CD4-positive, alpha-beta T cell (primary cell): ENCODE measurements at places on chromosomes 11 and 22.

DNA sequence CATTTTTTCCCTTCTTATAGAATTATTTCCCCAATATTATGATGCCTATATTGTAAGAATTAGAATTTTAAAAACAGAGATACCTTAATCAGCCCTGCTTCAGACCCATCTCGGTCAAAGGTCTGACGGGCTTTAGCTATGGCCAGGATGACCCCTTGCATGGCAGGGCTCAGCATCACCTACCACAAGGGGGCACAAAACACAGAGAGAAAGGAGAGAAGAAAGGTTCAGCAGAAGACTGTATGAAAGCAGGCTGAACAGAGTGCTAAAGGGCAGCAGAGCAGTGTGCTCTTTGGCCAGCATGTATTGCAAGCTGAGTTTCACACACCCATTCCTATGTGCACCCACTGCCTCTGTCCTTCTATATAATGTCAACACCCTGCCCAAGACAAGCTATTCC, 26.8 kb downstream of the CLDN25 start:
- DNase-seq: no peak
- no peaks in the 10 kb centered on the region for H3K4me1 ChIP-seq
- H3K27me3 ChIP-seq: no peaks in the 10 kb centered on the region
- H3K36me3 ChIP-seq: peaks cover 29% of the 10 kb centered on the region
- no peak overlapping the region for H3K4me3 ChIP-seq

DNA sequence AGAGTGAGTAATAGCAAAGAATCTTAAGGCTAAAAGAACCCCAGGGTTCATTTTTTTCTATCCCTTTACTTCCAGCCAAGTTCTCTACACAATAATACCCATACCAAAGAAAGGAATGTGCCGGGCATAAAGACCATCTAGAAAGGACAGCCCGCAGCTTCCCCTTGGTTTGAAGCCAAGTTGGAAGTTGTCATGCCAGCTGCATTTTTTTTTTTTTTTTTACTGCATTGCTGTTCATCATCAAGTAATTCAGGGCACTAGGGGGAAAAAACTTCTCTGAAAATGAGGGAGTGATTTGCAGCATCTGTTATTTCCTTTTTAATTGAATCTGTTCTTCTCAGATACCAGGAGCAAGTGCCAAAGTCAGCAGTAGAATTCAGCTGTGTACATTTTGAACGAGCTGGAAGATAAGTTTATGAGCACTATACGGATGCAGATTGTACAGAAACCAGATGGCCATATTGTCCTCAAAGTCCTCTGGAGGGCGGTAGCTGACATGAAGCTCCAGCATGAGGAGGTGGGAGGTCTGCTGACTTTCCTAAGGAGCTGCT, 56.4 kb downstream of the UBASH3B start:
- no peak overlapping the region for H3K27ac ChIP-seq
- H3K4me1 ChIP-seq: peaks cover 35% of the 10 kb centered on the region
- H3K27me3 ChIP-seq: no peaks in the 10 kb centered on the region

GRCh38 chr22:39138357-39138997, 14.0 kb downstream of the CBX7 start:
- H3K4me3 ChIP-seq: no peak overlapping the region
- no peak overlapping the region for H3K27ac ChIP-seq
- peaks cover 4% of the 10 kb centered on the region for H3K4me1 ChIP-seq
- DNase-seq: no peak

- H3K27ac ChIP-seq: no peak overlapping the region
- no peak overlapping the region for H3K4me3 ChIP-seq
- H3K4me1 ChIP-seq: no peaks in the 10 kb centered on the region
- no peaks in the 10 kb centered on the region for H3K36me3 ChIP-seq
Measured at GRCh38 chr11:5348551-5349194, 2.6 kb upstream of the OR51B6 start.

- H3K27ac ChIP-seq: no peak overlapping the region
- H3K4me1 ChIP-seq: no peaks in the 10 kb centered on the region
- no peaks in the 10 kb centered on the region for H3K27me3 ChIP-seq
- no peak overlapping the region for H3K4me3 ChIP-seq
- DNase-seq: no peak
Measured at GRCh38 chr11:120819003-120819402, 204.9 kb upstream of the TBCEL start.

DNA sequence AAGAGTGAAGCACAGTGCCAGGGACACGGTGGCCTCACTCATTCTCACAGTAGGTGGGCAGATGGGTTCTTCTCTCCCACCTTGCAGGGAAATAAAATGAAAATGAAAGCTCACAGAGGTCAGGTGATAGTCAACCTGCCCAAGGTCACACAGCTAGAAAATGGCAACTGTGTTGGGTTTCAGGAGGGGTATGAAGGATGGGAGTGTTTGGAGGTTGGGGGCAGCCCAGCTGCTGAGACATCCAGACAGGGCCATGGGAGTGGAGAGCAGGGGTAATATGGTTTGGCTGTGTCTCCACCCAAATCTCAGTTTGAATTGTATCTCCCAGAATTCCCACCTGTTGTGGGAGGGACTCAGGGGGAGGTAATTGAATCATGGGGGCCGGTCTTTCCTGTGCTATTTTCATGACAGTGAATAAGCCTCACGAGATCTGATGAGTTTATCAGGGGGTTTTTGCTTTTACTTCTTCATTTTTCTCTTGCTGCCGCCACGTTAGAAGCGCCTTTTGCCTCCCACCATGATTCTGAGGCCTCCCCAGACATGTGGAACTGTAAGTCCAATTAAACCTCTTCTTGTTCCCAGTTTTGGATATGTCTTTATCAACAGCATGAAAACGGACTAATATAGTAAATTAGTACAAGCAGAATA, 247.0 kb downstream of the TENM4 start:
- no peaks in the 10 kb centered on the region for H3K4me1 ChIP-seq
- no peaks in the 10 kb centered on the region for H3K27me3 ChIP-seq
- no peaks in the 10 kb centered on the region for H3K36me3 ChIP-seq
- no peak overlapping the region for H3K27ac ChIP-seq

- H3K4me3 ChIP-seq: no peak overlapping the region
- H3K4me1 ChIP-seq: no peaks in the 10 kb centered on the region
- H3K36me3 ChIP-seq: no peaks in the 10 kb centered on the region
- H3K27me3 ChIP-seq: no peaks in the 10 kb centered on the region
- no peak for DNase-seq
Measured at GRCh38 chr11:100930185-100930778, 199.3 kb downstream of the PGR start.

- no peak overlapping the region for H3K27ac ChIP-seq
- no peaks in the 10 kb centered on the region for H3K27me3 ChIP-seq
- no peaks in the 10 kb centered on the region for H3K36me3 ChIP-seq
- H3K4me3 ChIP-seq: no peak overlapping the region
- DNase-seq: no peak
- H3K4me1 ChIP-seq: no peaks in the 10 kb centered on the region
Measured at GRCh38 chr11:108551651-108552462, 41.7 kb downstream of the EXPH5 start.

- H3K36me3 ChIP-seq: peaks cover 72% of the 10 kb centered on the region
- no peak overlapping the region for H3K27ac ChIP-seq
Measured at GRCh38 chr11:71501071-71501985, 25.7 kb upstream of the KRTAP5-7 start.

DNA sequence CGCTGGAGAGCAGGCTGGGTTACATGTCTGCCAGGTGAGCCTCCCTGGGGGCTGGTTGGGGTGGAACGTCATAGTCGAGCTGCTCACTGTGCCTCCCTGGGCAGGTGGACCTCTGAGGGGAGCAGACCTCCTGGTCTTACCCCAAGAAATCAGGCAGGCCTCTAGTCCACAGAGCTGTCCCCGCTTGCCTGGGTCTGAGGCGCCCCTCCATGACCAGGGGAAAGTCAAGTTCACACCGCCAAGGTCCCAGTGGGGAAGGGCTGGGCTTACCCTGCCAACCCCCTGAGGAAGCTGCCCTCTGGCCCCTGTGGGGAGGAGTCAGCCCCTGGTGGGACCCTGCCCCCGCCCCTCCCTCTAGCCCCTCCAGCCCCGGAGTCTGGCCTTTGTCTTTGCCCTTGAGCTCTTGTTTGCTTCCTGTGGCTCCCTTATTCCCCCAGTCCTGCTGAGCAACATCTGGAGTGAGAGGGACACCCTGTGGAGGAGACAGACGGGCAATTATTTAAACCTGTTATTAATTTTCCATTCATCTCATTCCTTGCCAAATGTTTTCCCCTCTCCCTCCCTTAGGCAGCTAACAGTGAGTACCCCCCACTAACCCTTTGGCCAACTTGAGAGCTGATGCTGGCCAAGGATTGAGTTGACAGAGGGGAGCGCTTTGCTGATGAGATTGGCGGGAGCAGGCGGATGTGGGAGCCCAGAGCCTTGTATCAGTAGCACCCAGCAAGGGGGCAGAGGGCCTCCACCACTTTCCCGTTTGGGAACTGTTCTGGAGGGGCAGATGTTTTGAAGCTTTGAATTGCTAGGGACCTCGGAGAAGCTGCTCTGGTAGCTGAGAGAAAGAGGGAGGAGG, 83.4 kb downstream of the CEP164 start:
- no peaks in the 10 kb centered on the region for H3K27me3 ChIP-seq
- H3K4me3 ChIP-seq: no peak overlapping the region
- H3K36me3 ChIP-seq: peaks cover 26% of the 10 kb centered on the region
- no peak overlapping the region for H3K27ac ChIP-seq
- no peaks in the 10 kb centered on the region for H3K4me1 ChIP-seq

DNA sequence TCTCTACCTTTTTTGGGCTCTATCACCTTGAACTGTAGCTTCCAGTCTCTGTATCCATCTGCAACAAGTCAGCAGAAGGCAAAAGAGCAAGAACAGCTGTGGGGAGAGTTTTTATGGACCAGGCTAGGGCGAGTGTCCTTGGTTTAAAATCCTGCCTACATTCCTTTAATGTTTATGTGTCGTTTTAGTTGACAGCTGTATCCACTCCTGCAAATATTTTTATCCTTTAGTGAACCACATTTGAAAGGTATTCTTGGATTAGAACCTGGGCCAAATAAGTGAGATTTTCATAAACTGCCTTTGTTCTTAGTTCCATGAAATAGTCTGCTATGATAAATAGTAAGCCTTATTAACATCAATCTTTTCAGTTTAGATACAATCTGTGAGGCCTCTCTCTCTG, 712.2 kb downstream of the ETS1 start:
- no peak overlapping the region for H3K27ac ChIP-seq
- H3K36me3 ChIP-seq: no peaks in the 10 kb centered on the region
- H3K4me3 ChIP-seq: no peak overlapping the region
- DNase-seq: no peak
- no peaks in the 10 kb centered on the region for H3K4me1 ChIP-seq

DNA sequence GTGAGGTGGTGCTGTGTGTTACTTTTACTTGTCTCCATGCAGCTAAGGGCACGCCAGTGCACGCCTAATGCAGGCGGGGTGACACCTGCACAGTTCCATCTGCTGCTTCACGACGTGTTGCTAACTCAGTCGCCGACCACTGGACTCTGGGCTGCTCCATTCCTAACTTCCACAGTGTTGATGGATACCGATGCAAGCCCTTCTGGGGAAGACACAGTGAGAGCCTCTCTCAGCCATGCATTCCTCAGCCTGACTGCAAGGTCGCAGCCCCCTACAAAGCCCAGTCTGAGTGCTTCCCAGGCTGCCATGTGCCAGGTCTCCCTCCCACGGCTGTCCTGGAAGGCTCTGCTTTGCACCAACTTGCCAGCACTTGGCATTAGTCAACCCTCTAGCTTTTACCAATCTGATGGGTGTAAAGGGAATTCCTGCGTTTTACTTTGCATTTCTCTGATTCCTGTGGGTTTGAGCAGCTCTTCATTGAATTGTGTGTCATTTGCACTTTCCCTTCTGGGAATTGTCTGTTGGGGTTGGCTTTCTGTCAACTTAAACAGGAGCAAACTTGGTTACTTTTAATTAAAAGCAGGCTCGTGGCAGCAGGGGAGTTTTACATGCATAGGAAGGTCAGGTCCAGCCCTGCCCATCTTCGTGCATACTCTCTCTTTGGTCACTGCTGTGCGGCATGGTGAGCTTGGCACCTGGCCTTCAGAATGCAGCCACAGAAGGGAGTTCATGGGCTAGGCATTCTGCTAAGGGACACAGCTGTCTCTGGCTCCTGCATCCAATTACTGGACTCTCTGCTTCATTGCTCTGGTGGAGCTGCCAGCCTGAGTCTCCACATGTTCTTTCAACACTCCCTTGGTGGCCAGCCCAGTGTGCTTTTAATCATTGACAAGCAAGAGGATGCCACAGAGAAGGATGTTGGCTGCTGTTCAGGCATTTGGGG, 34.6 kb upstream of the SHANK2 start:
- no peak for DNase-seq
- no peak overlapping the region for H3K4me3 ChIP-seq
- no peaks in the 10 kb centered on the region for H3K36me3 ChIP-seq

DNA sequence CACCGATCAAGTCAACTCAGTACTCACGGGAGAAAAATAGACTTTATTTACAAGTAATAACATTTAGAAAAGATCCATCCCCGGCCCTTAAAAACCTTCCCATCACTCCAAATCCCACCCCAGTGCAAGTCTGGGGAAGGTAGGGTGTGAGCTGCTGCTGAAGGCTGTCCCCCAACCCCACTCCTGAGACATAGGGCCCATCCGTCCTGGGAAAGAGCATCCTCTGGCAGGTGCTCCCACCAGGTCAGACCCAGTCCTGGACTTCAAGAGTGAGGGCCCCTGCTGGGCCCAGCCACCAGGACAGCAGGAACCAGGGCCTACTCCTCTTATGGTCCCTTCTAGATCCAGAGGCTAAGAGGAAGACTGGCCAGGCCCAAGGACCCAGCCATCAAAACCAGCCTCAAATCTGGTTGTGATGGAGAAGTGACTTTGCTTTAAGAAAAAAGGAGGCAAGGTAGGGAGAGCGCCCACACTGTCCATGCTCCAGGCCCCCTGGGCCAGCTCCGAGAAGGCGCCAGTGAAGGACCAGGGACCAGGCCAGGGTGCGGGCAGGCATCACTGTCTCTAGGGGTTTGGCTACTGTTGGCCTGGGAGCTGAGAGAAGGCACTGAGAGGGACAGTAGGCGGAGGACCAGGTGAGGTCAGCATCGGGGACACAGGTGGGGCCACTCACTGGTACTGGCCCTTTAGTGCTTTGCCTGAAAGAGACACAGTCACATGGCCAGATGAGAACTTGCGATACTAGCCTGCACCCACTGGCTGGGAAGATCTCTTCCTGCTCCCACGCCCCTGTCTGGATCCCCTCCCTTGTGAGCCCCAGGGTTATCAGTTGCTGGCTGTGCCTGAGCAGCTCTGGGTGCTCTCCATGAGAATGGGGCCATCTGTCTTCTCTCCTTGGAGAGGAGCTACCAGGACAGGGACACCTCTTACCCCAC, 4.4 kb downstream of the IL18BP start:
- peaks cover 25% of the 10 kb centered on the region for H3K4me1 ChIP-seq
- no peaks in the 10 kb centered on the region for H3K27me3 ChIP-seq
- H3K27ac ChIP-seq: no peak overlapping the region
- no peak for DNase-seq
- H3K4me3 ChIP-seq: no peak overlapping the region

DNA sequence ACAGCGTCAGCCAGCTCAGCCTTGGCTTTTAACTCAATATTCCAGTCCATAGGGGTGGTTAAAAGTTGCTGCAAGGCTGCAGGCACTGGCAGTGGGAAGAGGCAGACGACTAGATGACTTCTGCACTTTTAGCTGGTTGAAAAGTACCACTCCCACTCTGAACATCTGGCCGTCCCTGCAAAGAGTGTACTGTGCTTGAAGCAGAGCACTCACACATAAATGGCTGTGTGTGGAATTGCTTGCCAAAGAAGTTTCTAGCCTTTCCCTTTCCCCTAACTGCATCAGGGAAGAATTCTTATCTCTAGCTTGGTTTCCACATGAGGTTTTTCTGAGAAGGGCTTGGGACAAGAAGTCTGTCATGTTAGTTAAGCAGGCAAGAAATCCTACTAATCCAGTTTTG, 5.1 kb upstream of the PHLDB1 start:
- no peaks in the 10 kb centered on the region for H3K27me3 ChIP-seq
- no peak for DNase-seq
- H3K4me1 ChIP-seq: peaks cover 2% of the 10 kb centered on the region
